Thoracic aorta (tissue), 2 donors: ENCODE measurements at places on chromosomes 6 and 20.

- DNase-seq = no peak
Measured at GRCh38 chr20:61015602-61016001, 236.5 kb upstream of the CDH4 start.

GRCh38 chr6:69422475-69422874 lies 374.3 kb downstream of the LMBRD1 start:
- DNase-seq = no peak

DNA sequence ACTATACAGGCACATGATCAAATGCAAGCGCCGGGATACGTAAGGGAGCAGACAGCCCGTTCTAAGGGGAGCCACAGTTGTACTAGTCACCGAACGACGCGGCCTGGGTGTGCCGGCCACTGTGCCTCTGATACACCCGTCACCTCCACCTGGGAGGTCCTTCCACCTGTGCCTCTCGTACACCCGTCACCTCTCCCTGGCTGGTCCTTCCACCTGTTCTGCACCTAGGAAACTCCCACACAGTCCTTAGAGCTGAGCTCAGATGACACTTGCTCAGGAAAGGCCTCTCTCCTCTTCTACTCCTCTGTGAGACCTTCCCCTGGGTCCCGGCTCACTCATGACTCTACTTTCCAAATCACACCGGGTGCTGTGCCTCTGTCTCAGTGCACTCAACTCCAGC lies 245.0 kb downstream of the TTLL2 start:
- DNase-seq = no peak

DNA sequence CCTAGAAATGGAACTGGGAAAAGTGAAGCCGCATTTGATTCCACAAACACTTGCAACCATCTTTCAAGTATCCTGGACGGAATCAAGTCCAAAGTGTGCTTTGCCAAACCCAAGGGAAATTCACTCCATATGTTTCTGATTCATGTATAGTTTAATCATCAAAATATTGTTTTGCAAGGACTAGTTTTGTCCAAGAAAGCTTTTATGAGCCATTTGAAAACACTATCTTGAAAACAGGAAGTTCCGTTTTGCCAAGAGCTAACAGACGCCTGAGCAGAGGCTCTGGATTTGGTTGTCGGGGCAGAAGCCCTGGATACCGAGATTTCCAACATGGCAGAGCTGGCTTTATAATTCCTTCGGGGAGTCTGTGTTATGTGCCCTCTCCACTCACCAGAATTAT lies 251.1 kb downstream of the PHACTR1 start:
- DNase-seq = no peak

- DNase-seq = no peak
Measured at GRCh38 chr20:43032459-43032858, 157.2 kb downstream of the PTPRT start.

DNA sequence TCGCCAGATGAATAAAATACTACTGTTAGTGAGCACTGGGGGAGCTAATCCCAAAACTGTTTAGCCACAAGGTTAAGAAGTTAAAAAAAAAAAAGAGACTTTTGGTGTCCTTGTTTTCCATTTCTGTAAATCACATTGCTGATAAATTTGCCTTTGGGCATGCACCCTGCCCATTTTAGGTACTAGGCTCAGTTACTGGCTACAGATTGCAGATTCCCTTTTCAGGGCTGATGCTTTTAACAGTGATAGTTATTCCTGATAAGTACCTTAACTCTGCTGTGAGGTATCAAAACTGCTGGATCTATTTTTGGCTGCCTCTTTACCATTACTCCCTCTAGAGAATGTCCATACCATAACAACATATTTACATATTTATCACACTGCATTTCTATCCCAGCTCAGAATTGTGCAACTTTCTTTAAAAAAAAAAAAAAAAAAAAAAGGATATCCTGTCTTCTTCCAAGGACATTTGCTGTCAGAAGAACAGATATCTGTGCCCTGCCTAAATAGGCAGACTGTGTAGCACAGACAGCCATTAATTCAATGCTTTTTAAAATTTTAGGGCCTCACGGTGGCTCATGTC lies 94.5 kb downstream of the SSR1 start:
- no peak for DNase-seq

DNA sequence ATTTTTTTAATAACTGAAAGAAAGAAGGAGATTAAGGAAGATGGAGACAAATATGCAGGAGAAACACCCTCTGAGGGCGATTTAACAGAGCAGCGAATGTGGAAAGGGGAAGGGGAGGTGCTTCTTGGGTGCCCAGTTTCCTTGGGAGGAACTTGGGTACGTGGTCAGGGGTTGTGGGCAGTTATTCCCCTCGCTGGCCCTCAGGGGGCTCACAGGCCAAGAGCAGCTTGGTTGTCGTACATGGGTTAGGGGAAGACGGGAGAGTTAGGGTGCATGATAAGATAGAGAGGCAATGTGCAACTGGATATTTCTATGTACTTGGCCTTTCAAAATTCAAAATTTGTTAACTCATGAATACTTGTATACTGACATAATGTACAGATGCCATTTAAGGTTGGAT lies 7.0 kb upstream of the TUBB2A start:
- no peak for DNase-seq

DNA sequence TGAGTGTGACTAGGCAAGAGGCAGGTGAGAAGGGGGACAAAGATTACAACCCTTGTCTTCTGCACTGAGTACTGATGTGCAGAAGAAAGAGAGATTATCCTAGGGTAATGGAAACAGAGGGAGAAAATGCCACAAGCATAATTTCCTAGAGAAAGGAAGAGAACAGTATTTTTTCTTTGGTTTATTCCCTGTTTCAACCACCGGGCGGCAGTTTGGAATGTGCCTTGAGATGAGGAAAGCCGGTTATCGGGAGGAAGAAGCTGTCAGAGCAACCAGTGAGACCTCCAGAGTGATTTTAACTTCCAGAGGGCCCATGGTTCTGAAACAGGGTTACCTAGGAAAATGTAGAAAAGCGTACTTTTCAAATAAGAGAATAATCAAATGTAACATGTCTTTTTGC lies 121.4 kb downstream of the REV3L start:
- DNase-seq = no peak

DNA sequence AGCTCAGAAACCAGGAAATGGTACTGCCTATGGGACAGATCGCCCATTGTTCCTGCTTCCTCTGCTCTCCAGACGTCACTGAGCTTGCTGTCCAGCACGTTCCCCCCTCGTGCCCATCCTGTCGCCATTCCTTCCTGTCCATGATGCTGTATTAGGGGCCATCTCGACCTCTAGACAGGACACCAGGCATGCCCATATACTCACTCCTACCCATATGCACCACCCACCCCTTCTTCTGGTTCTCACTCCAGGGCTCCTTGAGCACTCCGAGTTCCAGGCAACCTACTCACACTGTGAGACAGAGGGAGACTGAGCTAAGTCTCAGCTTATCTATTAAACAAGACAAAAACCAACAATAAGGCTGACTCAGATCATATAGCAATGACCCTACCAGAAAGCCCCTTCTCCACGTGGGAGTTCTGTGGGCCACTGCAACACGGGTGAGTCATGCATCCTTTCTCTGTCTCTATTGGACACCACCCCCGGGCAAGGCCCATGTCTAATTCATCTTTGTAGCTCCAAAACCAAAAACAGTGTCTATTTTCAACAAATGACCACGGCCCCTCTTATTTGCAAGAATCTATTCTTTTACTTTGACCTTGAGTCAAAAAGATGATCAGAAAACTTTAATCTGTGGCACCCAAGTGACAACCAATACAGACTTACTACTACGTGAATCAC lies 65.7 kb downstream of the PSMG4 start:
- DNase-seq = no peak

DNA sequence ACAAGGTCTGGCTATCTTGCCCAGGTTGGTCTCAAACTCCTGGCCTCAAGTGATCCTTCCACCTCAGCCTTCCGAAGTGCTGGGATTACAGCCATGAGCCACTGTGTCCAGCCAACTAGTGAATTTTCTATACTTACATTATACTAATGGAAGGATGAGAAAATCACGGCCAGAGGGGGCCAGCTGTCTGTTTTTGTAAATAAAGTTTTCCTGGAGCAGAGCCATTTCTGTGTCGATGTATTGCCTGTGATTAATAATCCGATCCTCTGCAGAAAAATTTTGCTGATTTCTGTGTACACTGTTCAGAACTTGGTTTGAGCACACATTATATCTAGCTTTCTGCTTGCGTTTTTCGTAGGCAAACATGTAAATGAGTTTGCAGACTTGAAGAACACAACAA lies 28.8 kb downstream of the PTPRT start:
- DNase-seq = no peak

- no peak for DNase-seq
Measured at GRCh38 chr6:166556336-166556735, 30.1 kb downstream of the RAMACL start.

- DNase-seq = no peak
Measured at GRCh38 chr6:44593539-44593944, 206.0 kb downstream of the CDC5L start.

- DNase-seq = no peak
Measured at GRCh38 chr6:9347608-9348007, 912.3 kb upstream of the SLC35B3 start.
